ENCODE measurements at places on chromosomes 4 and X.

GRCh38 chrX:8629871-8630270 lies 102.1 kb downstream of the ANOS1 start:
- DNase-seq, result no peak

DNA sequence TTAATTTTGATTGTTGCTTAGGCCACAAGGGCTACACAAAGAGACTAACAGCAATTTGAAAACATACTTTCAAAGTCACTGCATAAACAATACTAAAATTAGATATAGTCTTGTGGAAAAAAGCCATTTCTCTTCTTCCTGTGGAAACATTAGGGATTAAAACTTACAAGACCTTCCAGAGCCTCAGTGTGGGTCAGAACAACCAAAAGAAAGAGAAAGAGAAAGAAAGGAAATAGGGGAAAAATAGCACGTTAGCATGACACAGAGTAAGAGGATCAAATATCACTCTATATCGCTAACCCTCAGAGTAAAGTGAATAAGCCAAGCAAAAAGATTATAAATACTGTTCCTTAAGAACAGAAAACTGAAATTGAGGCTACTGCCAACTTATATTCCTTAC lies 127.8 kb upstream of the DIAPH2 start:
- DNase-seq, result no peak

DNA sequence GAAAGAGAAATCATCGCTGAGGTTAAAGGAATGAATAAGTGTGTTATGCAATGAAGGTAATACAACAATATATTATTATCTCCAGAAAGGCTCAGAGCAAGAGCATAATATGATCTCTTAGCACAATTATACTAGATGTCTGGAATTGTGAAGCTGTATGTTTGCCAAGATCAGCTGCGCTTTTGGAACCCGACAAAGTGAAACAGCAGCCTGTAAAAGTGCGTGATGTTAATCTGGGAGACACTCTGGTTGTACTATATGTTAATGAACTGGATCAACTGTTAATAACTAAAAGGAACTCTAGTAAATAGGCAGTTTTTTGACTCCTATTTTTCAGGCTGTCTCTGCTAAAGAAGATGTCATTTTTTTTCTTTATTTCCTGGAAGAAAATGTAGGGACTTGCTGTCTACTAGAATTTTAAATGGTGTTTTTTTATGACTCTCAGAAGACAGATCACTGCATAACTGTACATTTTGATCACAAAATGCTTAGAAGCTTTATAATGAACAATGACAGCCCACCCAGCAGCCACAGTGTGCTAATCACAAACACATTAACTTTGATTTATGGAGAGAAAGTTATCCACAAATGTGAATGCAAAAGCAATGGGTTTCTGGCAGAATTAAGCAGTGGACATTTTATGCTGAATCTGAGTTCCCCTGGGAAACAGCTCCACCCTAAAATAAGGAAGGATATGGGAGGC lies 50.2 kb downstream of the UGT2B28 start:
- DNase-seq, result no peak

DNA sequence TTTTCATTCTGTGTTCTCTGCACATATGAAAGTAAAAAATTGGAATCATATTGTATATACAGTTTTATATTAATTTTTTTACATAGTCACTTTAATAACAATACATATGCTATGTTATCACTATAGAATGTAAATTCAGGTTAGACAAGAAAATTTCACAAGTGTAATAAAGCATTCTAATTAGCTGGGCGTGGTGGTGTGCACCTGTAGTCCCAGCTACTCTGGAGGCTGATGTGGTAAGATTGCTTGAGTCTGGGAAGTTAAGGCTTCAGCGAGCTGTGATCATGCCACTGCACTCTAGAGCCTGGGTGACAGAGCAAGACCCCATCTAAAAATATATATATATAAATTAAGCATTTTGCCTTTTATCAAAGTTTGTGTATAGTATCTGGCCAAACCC lies 95.7 kb downstream of the ANXA3 start:
- no peak for DNase-seq

- DNase-seq, result no peak
Measured at GRCh38 chr4:7476820-7477219, 42.1 kb upstream of the PSAPL1 start.

DNA sequence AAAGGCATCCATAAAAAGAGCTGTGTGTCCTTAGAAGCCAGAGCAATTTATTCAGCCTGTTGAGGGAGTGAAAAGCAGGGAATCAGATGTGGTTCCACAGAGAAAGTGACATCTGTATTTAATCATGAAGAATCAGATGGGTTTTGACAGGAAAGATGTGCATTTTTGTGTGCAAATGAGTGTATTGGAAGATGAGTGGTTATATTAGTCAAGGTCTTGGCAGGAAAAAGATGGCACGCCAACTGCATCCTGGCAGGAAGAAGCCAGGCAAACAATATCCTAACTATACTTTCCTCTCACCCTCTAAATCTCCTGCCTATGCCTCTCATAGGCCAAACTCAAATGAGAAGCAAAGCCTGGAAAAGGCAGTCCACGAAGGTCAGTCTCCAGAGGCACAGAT lies 59.1 kb downstream of the SCFD2 start:
- DNase-seq, result no peak

Data from D341Med (cell line).